CD4-positive, alpha-beta T cell treated with Interleukin-6 for 4 hours (primary cell): ENCODE measurements at places on chromosomes 4 and X.

- DNase-seq = no peak
Measured at GRCh38 chr4:95080969-95081368, 323.2 kb downstream of the BMPR1B start.

- no peak for DNase-seq
Measured at GRCh38 chr4:99437723-99438404, 2.7 kb upstream of the ADH7 start.

DNA sequence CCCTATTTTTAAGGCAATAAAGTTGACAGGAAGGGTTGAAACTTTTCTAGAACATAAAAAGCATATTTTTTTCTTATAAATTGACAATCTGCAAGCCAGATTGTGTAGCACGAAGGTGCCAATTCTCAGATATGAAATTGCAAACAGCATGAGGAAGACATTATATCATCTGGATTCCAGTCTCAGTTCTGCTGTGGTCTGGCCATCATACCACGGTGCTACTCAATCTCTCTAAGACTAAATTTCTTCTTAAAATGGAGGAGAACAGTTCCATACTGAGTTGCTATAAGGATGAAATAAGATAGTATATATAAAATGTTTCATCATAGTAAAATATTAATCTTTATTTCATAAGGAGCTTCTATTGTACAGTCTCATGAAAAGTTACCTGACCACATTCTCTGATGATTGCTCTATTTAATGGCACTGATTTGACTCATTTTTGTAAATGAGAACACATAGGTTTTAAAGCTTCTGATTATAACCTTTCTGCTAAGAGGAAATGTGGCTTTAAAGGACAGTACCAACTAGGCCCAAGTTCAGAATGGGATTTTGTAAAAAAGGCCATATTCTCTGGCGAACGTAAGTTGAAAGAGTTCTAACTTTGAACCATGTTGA is 127.9 kb downstream of the SHROOM3 start:
- DNase-seq = no peak

DNA sequence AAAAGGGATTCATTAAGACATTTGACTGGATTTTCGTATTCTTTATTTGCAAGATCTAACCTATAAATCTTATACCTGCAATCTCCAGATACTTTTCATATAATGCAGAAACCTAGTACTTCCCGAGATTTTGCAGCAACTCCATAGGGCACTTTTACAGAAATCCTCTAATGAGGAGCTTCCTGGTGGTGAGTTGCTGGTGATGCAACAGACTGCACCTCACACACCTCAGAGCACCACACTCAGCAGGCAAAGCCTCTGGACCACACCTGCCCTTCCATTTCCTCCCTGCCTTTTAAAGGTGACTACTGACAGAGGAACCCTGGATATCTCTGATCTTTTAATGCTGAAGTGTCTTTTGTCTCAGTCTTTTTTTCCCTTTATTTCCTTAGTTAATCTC is 289.4 kb downstream of the TRAM1L1 start:
- no peak for DNase-seq

GRCh38 chrX:63673896-63674295 is 111.1 kb downstream of the ARHGEF9 start:
- no peak for DNase-seq

- no peak for DNase-seq
Measured at GRCh38 chrX:35351212-35351611, 408.6 kb downstream of the FAM47B start.

- no peak for DNase-seq
Measured at GRCh38 chr4:24858026-24858425, 54.8 kb downstream of the CCDC149 start.

GRCh38 chr4:104352211-104352610 is 142.5 kb downstream of the CXXC4 start:
- DNase-seq = no peak

GRCh38 chrX:46236411-46236810 is 308.8 kb downstream of the ZNF674 start:
- DNase-seq = no peak

- DNase-seq = no peak
Measured at GRCh38 chr4:176464748-176465147, 145.0 kb downstream of the SPCS3 start.

GRCh38 chrX:139725720-139726119 is 17.8 kb upstream of the MCF2 start:
- DNase-seq = no peak

GRCh38 chrX:38216642-38217041 is 4.0 kb downstream of the SRPX start:
- no peak for DNase-seq

DNA sequence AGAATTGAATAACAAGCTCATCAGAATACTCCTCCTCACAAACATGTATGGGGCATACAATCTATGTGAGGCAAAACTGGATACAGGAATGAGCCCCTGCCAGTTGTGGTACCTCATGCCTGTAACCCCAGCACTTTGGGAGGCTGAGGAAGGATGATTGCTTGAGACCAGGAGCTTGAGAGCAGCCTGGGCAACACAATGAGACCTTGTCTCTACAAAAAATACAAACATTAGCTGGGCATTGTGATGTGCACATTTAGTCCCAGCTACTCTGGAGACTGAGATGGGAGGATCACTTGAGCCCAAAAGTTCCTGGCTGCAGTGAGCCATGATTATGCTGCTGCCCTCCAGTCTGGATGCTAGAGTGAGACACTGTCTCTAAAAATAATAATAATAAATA is 611.0 kb downstream of the NLGN4X start:
- DNase-seq = no peak

DNA sequence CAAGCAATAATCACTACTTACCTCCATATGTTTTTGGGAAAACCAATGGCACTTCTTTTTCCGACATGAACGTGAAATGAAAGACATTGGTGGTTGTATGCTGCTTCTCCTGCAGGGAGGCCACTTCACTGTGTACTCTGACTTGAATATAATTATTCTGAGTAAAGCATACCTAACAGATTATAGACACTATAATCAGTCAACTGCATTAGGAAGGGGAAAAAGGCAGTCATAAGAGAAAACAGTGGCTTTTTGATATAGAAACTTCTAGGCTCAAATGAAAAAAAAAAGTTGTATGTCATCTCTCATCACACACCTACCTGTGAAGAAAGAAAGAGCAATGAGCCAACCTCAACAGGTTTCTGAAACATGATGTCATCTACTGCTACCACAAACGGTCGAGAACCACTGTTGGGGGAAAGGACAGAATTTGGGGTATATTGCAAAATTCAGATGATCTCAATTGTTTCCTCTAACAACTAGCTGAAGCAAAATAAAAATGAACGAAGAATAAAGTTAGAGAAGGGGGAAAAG is 37.4 kb downstream of the PRDX4 start:
- DNase-seq = no peak

GRCh38 chrX:39782276-39782675 is 315.5 kb downstream of the BCOR start:
- DNase-seq = no peak

GRCh38 chr4:162265802-162266201 is 102.0 kb upstream of the FSTL5 start:
- DNase-seq = no peak

DNA sequence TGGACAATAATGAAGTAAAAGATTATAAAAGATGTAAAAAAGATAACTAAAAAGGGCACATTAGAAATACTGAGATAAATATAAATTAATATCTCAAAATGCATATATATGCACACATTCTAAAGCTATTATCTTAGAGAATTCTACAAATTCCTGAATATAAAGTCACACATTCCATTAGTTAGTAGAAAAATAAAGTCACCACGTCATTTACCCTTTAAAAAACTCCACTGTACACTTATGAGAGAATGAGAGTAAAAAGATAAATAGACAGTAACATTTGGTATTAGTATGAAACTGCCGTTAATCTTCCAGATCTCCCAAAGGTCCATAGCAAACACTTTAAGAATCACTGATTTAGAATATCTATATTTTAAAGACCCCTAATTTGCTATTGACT is 67.2 kb upstream of the IL15 start:
- DNase-seq = no peak

DNA sequence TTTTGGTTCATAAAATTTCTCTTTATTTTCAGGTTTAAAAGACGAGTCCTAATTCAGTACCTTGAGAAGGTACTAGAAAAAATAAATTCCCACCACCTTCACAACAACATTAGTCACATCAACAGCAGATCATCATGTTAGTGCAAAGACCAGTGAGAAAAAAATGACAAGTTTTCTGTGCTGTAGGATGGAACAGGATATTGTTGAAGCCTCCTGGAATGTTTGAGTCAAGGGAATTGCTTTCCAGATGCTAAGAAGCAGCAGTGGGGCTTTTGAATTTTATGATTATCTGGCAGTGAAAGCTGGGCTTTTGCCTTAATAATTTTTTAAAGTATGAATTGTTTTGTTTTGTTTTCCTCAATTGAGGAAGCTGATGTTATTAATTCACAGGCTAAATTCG is 61.0 kb downstream of the INTS6L start:
- no peak for DNase-seq

- no peak for DNase-seq
Measured at GRCh38 chrX:47576021-47576898, 6.0 kb upstream of the TIMP1 start.

DNA sequence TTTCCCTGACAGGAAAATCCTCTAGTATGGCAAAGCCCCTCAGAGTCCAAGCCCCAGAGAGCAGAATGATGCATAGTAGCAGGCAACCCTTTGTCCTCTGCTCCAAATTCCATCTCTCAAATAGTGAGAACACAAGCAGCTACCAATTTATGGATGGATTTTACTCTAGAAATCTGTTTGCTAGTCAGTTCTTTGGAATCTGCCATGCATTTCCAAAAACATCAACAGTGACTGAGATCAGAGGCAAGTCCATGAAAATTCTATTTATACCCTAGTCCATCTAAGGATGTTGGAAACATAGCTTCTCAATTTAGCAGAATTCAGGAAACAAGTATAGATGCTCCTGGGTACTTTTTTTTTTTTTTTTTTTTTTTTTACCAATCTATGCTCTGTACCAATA is 10.0 kb upstream of the CC2D2A start:
- no peak for DNase-seq

GRCh38 chr4:127018381-127018780 is 614.4 kb upstream of the INTU start:
- DNase-seq = no peak

- DNase-seq = no peak
Measured at GRCh38 chrX:145631461-145631951, 186.1 kb upstream of the SLITRK2 start.

DNA sequence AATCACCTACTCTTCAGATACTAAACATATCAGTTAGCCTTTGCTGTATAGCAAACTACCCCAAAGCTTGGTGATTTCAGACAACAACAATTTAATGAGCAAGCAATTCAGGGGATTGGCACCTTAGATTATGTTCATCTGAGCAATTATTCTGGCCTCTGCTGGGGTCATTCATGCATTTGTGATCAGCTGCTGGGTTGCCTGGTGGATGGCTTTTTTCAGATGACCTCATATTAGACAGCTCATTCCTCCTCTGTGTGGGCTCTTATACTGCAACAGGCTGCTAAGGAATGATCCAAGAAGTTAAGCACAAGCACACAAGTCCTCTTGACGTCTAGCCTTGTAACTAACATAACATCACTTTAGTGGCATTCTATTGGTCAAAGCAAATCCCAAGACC is 153.0 kb upstream of the PPP1R2C start:
- DNase-seq = no peak

DNA sequence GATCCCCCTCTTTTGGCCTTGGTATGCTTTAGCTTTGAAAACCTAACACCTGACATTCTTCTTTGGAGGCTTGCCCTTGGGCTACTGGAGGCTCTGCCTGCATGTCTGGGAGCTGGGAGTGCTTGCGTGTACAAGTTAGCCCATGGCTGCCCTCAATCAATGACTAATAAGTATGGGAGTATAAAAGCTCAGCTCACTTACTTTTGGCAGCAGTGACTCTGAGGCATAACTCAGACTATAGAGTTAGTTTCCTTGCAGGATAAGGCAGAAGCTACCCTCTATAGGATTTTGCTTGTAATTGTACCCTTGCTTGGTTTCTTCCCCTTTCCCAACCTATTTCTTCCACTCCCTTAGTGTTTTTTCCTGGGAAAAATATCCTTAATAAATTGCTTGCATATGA is 247.9 kb downstream of the PPP1R2C start:
- DNase-seq = no peak

DNA sequence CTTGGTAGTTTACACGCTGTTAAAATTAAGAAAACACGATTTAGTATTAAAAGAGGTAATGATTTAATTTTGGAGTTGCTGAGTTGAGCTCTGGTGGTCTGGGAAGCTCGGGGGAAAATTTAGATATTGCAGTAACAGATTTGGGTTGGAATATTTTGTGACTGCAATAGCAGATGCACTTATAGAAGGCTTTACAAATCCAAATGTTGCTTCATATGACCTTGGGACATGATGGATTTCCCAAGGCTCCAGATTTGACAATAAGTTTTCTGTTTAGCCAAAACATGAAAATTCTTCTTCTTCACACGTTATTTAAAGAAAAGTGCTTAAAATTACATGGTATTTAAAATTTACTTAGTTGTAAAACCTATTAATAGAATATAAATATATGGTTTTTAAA is 302.0 kb downstream of the SPRY1 start:
- DNase-seq = no peak

DNA sequence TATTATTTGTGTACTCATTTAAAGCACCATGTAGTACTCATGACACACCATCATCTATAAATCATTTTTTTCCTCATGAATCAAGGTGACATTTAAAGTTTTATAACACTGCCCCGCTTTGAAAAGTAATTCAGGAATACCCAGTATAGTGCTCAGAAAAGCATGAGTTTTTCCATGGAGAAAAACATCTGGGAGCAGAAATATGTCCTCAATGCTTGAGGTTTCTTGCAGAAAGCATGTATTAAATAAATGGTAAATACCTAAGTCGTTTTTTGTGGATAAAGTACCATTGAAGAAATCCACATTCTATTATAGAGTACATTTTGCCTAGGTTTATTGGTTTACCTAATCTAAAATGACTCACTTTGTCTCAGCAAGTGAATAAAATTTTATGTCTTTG is 66.2 kb downstream of the UBA6 start:
- DNase-seq = no peak

GRCh38 chrX:3994315-3994714 is 280.9 kb upstream of the PRKX start:
- no peak for DNase-seq

DNA sequence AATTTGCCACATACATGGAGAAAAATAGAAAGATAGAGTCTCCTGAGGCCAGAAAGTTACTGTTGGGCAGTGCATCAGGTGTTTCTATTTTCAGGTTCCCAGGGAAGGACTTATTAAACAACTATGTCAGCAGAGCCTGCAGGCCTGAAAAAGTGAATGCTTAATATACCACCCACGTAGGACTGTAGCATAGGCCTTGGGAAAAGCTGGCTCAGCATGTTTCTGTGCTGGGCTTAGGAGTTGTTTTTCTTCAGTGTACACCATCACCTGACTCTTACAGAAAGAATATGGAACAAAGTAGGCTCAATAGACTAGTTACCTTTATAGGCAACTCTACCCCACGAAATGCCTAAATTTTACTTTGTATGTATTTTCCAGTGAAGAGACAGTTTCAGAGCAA is 1385.9 kb downstream of the FAM133A start:
- DNase-seq = no peak

DNA sequence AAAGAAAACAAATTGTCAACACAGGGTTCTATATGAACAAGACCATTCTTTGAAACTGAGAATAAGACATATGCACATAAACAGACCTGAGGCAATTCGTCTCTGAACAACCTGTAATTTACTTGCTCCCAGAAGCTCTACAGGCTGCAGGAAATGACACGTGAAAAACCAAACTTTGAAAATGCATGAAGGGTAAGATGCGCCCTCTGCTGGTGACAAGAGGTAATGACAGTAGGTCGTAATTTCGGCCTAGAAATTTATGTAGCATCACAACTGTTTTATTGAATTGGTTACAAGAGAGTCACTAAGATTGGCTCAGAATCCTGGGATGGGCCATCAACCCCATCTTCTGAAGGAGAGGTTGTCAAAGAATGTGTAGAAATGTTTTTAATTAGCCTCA is 276.5 kb downstream of the PPP4R3C start:
- DNase-seq = peak; percentile 27
